Stimulated activated CD8-positive, alpha-beta memory T cell treated with anti-CD3 and anti-CD28 coated beads, Interleukin-4, amount 100 ng/mL, for 1 hour (primary cell): ENCODE measurements at places on chromosomes 11 and 22.

DNA sequence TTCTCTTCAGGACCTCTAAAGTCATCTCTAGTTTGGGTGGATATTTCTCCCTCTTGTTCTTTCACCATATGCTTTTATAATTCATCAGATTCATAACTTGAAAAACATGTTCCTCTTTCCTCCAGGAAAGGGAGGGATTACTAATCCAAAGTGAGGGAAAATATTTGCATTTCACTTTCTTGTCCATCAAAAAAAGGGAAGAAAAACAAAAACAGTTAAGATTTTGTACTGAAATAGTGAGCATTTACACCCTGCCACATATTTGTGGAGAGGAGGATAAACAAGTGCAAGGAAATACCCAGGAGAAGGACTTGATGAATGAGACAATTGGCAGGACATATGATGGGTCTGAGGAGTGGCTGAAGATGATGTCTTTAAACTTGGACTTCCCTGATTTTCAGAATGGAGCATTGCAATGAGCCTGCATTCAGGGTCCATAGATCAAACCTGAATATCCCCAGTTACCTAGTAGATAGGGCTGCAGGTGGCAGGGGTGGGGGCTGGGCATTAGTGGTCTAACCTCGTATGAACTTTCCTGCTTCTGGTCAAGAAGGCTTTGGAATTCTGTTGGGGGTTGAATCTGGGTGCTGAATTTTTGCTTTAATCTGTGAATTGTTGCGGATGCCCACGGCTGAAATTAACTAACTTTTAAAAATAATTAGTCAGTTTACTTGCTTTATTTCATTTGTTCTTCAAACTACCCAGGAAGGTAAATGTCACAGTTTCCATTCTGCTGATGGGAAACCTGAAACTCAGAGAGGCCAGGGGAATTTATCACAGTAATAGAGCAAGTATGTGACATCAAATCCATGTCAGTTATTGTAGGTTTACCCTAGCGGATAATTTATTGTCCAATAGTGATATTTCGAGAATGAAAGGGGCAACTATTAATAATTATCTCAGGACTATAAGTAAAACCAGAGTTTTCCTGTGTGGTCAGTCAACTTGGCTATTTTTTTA, 36.9 kb upstream of the TMEM123 start:
- DNase-seq, result no peak

GRCh38 chr22:19066531-19067271, 55.5 kb downstream of the DGCR2 start:
- no peak for DNase-seq

DNA sequence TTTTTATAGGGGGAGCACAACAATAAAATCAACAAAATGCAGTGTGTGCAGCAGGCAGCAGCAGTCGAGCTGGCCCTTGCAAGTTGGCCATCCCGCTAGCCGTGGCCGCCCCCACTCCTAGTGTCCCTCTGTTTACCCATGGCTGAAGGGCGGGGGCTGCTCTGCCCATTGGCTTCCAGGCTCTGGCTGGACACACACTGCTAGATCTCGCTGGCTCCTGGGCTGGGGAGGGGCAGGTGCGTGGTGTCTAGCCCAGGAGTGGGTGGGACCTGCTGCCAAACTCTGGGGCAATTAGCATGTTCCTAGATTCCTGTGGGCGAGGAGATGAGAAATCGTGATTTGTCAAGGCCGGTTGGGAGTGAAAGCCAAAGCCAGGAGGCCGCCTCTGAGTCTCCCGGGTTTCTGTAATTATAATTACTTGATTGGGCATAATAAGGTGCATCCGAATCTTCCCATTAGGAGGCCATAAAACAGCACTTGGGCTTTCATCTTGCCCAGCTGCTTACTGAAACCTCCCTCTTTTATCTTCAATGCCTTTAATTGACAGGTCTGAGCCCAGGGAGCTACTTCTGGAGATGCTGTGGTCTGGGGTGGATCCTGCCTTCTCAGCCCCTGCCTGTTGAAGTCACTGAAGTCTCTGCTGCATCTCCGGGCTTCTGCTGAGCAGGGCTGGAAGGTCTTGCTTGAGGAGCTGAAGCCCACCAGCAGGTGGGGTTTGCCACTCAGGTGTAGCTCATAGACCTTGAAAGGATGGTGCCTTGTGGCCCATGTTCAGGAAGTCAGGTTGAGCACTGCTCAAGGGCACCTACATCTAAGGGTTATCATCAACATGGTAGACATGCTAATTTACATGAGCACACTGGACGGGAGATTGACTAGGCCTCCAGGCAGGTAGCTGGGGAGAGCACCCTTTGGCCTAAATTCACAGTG, 44.5 kb upstream of the DKK3 start:
- no peak for DNase-seq

DNA sequence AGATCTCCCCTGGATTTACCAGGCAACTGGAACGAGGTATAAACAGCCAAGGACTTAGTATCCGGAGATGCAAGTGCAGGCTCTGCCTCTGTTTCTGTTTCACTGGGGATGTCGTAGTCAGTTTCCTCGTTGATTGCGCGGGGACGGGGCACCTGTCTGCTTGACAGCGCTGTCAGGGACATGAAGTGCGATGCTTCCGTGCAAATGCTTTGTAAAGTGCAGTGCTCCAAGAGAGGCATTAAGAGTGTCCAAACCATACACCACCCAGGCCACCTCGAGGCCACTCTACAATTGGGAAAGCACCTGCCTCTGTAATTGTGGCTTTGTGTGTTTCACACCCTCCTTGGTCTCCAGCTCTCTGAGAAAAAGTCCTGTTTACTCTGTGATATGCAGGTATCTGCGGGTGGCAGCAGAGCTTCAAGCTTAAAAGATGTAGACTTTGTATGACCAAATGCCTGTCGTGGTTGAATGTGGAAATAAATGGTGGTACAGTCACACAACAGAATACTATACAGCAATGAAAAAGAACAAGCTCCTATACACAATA, 18.6 kb upstream of the CD5 start:
- DNase-seq, result no peak

- no peak for DNase-seq
Measured at GRCh38 chr11:119403021-119403420, 20.0 kb downstream of the THY1 start.

DNA sequence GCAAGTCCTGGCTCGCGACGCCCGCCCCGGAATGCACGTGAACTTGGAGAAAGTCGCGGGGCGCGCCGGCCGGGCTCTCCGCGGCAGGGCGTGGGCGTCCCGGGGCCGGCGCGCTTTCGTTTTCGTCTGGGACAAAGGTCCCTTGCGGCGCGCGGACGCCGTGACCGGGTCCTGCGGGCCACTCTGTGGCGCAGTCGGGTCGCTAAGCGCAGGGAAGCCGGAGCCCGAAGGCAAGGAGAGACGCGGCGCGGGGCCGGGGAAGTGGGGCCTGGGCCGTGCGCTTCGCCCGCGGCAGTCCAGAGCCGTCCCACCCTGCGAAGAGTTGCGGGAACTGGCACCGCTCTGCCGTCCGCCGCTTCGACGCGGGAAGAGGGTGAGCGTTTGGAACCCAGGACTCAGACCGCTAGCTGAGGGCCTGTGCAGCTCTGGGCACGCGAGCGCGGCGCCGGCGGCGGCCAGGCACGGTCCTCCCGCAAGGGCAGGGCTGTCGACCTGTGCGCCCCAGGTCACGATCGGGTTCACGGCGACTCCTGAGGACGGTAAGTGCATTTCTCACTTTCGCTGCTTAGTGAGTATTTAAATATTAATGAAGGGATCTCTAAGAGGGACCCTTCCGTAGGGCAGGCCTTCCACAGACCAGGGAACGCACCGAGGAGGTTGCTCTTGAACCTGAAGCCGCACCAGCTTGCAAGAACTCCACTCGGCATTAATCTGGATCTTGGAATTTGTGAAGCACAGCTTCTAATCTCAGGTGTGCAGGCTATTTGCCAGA, 78.0 kb upstream of the PPARA start:
- DNase-seq, result no peak

GRCh38 chr11:83715927-83716535, 429.9 kb upstream of the CCDC90B start:
- no peak for DNase-seq

DNA sequence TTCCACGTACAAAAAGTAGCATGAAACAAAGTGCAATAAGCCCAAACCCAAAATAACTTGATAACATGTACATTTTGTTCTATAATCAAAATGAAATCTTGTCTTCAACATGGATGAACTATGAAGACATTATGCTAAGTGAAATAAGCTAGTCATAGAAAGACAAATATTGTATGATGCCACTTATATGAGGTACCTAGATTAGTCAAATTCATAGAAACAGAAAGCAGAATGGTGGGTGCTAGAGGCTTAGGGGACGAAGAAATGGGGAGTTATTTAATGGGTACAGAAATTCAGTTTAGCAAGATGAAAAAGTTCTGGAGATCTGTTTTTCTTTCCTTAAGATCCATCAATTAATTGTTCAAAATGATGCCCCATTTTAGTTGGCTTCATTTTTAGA, 7.5 kb downstream of the PGM2L1 start:
- no peak for DNase-seq

DNA sequence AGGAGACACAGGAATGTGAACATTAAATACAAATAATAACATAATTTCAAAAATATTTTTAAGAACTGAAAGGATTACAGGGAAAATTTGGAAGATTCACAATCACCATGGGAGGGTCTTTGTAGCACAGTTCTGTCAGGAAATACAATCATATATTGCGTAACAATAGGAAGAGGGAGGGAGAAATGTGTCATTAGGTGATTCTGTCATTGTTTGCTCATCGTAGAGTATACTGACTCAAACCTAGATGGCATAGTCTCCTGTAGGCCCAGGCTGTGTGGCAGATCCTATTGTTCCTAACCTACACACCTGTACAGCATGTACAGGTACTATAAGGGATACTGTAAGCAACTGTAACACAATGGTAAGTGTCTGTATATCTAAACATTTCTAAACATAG, 330.4 kb downstream of the BRD1 start:
- DNase-seq, result no peak

DNA sequence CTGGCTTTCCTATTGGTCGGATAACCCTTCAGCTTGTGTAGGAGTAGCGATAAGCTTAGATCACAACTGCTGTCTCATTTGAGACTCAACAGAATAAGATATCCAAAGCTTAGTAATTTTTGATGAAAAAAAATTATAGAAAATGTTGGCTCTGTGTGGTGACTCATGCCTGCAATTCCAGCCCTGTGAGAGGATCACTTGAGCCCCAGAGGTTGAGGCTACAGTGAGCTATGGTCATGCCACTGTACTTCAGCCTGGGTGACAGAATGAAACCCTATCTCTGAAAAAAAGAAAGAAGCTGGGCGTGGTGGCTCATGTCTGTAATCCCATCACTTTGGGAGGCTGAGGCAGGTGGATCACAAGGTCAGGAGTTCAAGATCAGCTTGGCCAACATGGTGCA, 55.6 kb upstream of the RRM1 start:
- DNase-seq, result no peak

DNA sequence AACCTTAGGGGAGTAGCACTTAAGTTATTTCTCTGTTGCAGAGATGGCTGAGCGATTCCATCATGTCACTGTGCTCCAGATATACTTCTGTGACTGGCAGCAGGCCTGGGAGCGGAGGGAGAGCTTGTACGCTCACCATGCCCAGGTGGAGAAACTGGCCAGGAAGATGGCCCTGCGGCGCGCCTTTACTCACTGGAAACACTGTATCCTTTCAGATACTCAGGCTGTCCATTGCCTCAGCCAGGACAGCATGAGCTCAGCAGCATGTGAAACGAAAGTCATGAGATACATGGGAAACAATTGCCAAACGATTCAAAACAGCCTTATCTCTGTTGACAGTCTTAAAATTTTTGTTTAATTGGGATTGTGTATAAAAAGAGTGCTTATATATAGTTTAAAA, 78.9 kb downstream of the SFI1 start:
- no peak for DNase-seq

GRCh38 chr11:25242928-25243327, 746.1 kb downstream of the LUZP2 start:
- no peak for DNase-seq

GRCh38 chr22:19509191-19509590, 15.0 kb downstream of the CLDN5 start:
- DNase-seq, result no peak

GRCh38 chr11:65553301-65554001, 4.7 kb downstream of the LTBP3 start:
- DNase-seq, result peak; percentile 50

GRCh38 chr11:16897470-16898061, 116.6 kb downstream of the PLEKHA7 start:
- DNase-seq, result no peak

DNA sequence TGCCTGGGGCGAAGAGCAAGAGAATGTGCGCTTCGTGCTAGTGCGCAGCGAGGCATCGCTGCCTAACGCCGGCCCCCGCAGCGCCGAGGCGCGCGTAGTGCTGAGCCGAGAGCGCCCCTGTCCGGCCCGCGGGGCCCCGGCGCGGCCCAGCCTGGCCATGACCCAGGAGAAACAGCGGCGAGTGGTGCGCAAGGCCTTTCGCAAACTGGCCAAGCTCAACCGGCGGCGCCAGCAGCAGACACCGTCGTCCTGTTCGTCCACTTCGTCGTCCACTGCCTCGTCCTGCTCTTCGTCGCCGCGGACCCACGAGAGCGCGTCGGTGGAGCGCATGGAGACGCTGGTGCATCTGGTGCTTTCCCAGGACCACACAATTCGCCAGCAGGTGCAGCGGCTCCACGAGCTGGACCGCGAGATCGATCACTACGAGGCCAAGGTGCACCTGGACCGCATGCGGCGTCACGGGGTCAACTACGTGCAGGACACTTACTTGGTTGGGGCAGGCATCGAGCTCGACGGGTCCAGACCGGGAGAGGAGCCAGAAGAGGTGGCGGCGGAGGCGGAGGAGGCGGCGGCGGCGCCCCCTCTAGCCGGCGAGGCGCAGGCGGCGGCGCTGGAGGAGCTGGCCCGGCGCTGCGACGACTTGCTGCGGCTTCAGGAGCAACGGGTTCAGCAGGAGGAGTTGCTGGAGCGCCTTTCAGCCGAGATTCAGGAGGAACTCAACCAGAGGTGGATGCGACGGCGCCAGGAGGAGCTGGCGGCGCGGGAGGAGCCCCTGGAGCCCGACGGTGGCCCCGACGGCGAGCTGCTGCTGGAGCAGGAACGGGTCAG, 1.0 kb downstream of the RASSF10 start:
- no peak for DNase-seq
